GM23338 (cell line): ENCODE measurements at places on chromosomes 11 and 22.

- no peak for DNase-seq
Measured at GRCh38 chr11:65571420-65571819, 918 bp upstream of the FAM89B start.

GRCh38 chr11:75562836-75563484, 907 bp downstream of the SERPINH1 start:
- DNase-seq, result peak; percentile 98

GRCh38 chr11:17921659-17922415, 91.0 kb downstream of the SERGEF start:
- DNase-seq, result no peak

DNA sequence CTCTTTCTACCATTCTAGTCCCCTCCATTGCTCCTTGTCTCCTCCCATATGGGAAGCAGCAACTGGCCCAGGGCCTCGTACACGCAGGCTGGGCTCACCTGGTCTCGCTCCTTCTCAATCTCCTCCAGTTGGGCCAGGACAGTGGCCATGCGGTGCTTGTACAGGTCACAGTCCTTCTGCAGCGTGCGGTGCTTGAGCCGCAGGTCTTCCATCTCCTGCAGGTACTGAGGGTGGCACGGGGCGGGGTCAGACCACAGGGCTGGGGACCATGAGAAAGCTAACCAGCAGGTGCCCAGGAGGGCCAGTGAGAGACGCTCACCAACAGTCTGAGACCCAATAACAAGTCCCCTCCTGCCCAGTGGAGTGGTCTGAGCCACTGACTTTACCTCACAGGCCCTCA, 11.5 kb downstream of the CARD10 start:
- no peak for DNase-seq

GRCh38 chr11:2954263-2954662, 25.0 kb upstream of the PHLDA2 start:
- DNase-seq, result no peak

DNA sequence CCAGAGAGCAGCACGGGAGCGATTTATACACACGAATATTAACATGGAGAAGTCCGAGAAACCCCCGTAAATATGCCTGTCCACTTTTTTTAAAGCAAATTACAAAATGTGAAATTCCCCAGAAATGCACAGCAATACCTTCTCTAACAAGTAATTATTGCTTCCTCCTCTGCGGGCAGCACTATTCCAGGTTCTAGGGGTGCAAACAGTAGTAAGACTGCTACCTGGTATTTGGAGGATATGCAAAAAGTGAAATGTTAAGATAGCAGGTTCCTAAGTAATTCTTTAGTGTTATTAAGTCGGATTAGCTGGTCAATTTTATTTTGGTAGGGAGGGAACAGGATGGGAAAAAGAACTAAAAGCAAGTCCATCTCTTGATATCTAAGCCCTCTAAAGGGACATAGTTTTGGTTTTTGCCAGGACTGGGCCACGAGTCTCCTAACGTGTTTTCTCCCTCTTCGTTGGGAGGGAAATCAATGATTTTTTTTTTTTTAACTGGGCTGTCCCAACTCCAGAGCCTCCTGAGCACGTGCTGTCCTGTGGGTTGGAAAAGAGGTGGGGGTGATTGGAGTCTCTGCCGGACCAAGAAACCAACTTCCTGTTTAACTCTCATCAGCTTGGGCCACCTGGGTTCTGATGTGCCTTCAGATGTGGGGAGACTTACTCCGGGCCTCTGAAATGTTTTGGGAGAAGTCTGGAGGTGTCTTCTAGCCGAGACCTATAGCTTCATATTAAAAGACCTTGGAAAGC, 1.7 kb upstream of the XBP1 start:
- peak; percentile 22 for DNase-seq

- DNase-seq, result no peak
Measured at GRCh38 chr11:17383461-17383860, 5.0 kb downstream of the KCNJ11 start.

DNA sequence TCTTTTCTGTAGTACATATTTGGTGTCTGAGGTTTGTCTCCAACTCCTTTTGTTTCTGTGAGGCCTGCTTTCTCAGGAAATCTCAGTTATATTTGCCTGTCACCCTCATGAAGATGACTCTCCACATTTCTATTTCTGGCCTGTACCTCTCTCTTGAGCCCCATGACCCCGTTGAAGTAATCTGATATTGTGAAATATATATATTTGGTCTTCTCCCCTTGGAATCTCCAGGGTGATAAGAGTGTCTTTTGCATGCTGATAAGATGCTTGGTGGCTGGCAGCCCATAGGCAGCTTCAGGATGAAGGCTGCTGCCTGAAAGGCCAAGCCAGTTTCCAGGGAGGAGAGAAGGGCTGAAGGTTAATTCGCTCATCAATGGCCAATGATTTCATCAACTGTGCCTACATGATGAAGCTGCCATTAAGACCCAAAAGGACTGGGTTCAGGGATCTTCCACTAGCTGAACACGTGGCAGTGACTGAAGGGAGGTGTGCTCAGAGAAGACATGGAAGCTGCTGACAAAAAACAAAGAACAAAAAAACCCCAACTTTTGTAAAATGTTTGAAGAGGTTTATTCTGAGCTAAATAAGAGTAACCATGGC, 67.4 kb downstream of the MICAL2 start:
- DNase-seq, result no peak

GRCh38 chr11:45669146-45669545, 3.7 kb upstream of the CHST1 start:
- no peak for DNase-seq

GRCh38 chr11:130915603-130916237, 559 bp downstream of the SNX19 start:
- peak; percentile 17 for DNase-seq

DNA sequence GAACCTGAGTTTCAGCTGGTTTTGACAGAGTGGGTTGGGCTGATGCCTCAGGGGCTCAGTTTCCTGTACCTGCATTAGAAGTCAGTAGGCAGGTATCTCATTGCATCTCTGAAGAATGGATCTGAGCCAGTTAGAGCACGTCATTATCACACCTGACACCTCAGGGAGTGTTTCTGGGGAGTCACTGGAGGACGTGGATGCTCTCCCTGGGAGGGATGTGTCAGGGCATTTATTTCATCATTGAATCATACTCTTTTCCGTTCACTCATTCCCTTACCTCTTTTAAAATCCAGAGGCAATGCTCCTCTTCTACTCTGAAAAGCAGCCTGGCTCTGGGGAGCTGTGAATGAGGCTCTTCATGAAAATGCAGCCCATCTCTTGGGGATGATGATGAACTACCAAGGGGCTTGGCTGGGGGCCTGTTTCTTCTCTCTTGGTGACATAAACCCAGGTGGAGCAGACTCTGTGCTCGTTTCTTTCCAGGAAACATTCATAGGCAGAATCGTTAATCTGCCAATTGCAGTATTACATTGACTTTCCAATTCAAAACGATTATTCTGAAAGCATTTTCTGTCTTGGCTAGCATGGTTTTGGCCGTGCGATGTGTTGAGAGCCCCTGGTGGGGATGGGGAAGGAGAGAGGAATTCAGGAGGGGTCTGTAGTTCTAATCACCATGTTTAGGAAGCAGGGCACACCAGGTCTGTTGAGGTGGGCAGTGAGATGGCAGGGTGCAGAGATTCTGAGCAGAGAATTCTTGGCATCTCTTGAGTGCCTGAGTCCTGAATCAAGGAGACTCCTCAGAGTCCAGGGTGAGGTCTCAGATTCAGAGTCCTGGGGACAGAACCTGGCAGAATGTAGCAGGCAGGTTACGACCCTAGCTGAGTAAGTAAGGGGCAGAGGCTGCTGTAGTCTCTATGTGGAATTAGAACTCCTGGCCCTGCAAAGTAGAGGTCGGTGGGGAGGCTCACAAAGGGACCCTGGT, 12.6 kb downstream of the PARVA start:
- DNase-seq, result no peak

DNA sequence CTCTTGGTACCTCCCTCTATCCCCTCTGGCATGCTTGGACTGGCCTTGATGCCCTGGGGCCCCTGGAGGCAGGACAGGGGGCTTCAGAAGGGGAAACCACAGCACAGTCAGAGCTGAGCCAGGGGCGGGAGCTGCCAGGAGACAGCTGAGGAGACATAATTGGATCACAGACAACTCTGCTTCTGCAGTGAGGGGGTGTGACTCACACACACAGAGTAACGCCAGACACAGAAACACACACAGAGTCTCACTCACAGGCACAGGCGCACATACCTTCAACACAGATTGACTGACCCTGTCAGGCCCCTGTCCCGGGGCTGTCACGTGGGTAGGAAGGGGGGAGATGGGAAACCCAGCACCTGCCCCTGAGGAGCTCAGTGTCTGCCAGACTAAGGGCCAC, 20.6 kb downstream of the STARD10 start:
- DNase-seq, result no peak

DNA sequence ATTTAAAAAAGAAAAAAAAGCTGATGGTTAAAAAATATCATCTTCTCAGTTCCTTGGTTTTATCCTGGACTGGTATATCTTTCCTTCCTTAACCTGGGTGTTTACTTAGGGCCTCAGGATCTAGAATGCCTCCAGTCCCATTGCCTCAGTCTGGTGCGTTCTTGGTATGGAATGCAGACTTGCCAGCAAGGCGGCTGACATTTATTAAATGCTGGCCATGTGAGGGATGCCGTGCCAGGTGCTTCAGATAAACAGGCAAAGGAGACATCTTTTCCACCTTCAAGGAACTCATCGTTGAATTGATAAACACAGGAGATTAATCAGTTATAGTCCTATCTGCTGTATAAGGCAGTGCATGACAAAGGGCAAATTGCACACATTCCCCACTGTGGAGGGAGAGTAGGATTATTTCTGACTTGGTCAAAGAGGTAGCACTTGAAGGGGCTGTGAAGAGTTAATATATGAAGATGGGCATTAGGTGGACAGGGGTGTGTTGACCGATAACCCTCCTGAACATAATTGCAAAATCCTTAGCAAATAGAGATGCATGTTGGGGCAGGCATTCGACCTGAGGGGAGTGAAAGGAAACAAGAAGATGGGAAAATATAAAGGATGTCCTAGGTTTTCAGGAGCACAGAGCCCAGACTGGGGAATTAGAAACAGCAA, 54.4 kb downstream of the ALX4 start:
- DNase-seq, result no peak

DNA sequence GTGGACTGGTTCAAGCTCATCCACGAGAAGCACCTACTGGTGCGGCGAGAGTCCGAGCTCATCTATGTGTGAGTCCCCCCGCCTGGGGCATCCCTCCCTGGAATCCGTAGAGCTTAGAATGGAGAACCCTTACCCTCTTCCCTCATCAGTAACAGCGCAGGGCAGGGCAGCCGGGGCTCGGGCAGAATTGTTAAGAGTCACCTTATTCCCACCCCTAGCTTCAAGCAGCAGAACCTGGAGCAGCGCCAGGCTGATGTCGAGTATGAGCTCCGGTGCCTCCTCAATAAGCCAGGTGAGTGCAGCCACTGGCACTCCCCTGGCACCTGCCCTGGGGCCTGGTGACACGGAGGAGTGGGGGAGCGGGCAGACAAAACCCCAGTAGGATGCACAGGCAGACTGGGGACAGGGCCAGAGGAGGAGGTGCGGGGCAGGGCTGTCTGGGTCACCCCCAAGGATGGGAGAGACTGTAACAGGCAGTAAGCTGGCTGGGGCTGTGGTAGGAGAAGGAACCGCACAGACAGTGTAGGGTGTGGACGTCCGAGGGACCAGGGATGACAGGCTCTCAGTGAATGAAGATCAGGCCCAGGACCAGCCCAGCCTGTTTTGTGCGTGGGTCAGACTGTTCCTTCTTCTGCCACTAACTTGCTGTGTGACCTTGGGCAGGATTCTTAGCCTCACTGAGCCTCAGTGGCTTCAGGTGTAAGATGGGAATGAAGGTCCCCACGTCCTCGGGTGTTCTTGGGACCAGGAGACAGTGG, 20.4 kb downstream of the C22orf23 start:
- no peak for DNase-seq

DNA sequence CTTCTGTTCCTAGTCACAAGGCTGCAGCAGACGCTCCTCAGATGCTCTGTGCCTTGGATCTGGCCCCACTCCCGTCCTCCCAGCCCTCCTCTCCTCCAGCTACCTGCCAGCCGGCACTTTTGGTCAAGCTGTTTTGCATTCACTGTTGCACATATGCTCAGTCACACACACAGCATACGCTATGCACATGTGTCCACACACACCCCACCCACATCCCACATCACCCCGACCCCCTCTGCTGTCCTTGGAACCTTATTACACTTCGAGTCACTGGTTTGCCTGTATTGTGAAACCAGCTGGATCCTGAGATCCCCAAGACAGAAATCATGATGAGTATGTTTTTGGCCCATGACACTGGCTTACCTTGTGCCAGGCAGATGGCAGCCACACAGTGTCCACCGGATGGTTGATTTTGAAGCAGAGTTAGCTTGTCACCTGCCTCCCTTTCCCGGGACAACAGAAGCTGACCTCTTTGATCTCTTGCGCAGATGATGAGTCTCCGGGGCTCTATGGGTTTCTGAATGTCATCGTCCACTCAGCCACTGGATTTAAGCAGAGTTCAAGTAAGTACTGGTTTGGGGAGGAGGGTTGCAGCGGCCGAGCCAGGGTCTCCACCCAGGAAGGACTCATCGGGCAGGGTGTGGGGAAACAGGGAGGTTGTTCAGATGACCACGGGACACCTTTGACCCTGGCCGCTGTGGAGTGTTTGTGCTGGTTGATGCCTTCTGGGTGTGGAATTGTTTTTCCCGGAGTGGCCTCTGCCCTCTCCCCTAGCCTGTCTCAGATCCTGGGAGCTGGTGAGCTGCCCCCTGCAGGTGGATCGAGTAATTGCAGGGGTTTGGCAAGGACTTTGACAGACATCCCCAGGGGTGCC, 109.8 kb downstream of the BCR start:
- peak; percentile 78 for DNase-seq

- DNase-seq, result no peak
Measured at GRCh38 chr22:40383905-40384304, 13.5 kb downstream of the SGSM3 start.

DNA sequence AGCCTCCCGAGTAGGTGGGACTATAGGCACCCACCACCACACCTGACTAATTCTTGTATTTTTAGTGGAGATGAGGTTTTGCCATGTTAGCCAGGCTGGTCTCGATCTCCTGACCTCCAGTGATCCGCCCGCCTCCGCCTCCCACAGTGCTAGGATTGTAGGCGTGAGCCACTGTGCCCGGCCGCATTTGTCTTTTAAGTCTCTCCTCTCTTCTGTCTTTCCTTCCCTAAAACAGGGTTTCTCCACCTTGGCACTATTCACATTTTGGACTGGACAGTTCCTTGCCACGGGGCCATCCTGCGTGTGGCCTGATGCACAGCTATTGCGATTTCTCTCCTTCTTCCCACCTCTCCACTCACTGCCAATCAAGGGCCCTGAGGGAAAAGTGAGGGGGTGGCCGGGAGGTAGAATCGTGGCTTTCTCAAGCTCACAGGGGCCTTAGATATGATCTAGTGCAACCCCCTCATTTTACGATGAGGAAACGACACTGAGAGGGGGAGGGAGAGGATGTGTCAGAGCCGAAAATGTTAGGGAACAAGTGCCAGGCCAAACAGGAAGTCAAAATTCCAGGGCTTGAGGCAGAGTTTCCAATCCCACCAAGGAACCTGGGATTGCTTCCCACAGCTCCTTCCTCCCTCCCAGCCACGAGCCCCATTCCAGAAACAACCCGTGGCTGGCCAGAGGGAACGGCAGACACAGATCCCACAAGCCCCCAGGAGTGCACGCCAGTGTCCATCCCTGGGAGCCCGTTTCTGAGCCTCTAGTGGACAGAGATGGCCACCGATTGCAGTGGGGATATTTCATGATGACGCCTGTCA, 21.2 kb downstream of the SCGB1A1 start:
- DNase-seq, result no peak
